ENCODE measurements at places on chromosomes 6 and 20.

DNA sequence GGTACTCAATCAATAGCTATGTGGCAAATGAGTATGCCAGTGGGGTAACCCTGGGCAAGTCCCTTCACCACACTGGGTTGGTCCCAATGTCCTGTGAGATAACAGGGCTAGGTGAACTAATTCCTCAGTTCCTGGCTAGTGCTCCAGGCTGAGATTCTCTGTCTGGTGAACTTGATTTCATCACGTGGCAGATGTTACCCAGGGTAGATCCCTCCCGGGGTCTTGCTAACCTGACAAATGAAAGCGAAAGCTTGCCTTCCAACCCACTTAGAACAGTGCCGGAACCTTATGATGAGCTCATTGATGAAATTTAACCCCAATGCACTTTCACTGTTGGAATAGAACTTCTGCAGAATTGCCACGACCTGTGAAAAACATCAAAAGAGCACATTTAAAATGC lies 6.6 kb upstream of the ANKRD60 start:
- DNase-seq = no peak

- DNase-seq = no peak
Measured at GRCh38 chr6:89530982-89531381, 98.0 kb downstream of the ANKRD6 start.

DNA sequence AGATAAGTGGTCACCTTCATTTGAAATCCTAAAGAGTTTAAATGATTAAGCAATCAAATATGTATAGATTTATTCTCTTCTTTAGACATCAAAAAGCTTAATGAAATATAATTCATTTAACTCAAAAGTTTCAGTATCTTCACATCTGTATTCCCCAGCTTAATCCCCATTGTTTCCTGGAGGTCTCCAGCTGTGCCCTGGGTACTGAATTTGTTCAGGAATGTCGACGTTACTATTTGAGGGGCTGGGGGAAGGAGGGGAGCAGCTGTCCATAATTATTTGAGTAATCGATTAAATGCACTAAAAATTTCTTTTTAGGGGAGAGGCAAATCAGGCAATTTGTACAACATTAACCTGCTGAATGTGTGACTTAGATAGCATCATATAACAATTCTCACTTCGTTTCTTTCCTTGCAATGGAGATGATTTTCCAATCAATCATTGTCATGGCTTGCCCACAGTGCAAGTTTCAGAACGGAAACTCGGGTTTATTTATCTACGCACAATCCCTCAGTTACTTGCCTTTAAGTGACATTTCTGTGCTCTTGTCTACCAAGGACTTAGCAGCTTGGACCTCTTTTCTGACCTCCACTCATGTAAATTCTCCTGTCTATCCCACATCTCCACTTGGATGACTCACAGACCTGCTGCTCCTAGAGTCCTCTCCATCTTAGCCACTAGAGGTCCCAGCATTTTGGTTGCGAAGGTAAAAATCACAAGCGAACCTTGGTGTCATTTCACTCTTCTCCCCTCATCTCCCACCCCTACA lies 3.9 kb downstream of the DOK5 start:
- DNase-seq = no peak

DNA sequence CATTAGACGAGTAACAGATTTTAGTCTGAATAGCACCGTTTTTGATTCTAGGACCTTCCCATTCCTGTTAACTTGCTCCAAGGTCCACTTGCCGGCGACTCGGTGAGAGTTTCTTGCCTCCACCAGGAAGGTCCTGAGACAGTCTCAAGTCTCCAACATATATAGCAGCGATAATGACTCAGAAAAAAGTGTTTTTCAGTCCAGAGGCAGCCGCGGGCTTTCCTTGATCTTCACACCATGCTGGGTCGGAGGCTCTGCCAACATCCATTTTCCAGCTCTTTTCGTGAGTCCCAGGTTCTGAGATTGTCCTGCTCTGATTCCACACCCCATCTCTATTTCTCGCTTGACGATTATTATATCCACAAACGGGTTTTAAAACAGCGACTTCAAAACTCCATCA lies 170.5 kb downstream of the GPX5 start:
- DNase-seq = no peak

- DNase-seq = no peak
Measured at GRCh38 chr6:87636315-87636714, 46.4 kb downstream of the ORC3 start.

GRCh38 chr20:20864351-20865096 lies 152.1 kb upstream of the RALGAPA2 start:
- no peak for DNase-seq

All from hematopoietic multipotent progenitor cell treated with erythropoietin and hydrocortisone succinate and interleukin-3 and kit ligand, for 15 days (in vitro differentiated cells).